Motor neuron (in vitro differentiated cells): ENCODE measurements at places on chromosomes 16 and 17. TPM values are rescaled to one million over a fixed set of nuclear protein-coding genes. Genes with fewer than 3 reads are reported as not detected.
A peak's percentile ranks its signal among the peaks of the same experiment; 100 is the strongest.

The NPIPB13 gene
- 1.1 and 1.5 TPM in 2 replicates for total RNA-seq

The CD300LB gene
- total RNA-seq: not detected in 2 replicates

The KCNG4 gene
- total RNA-seq: 0.23 and 0.24 TPM in 2 replicates

The GNG13 gene
- 0.98 TPM in 1 of 2 replicates, not detected in the other for total RNA-seq

The CPHXL2 gene
- 0.41 TPM in 1 of 2 replicates, not detected in the other for total RNA-seq

The RAD51D gene
- 6.8 and 10.8 TPM in 2 replicates for total RNA-seq

The ZG16B gene
- total RNA-seq: not detected in 2 replicates

The NPIPB6 gene
- 1.4 and 3.2 TPM in 2 replicates for total RNA-seq

The MKS1 gene
- total RNA-seq: 17.8 and 23.5 TPM in 2 replicates

The PYY gene
- not detected in 2 replicates for total RNA-seq

The DNAI2 gene
- total RNA-seq: 1.9 and 3.5 TPM in 2 replicates

The ATP2A3 gene
- total RNA-seq: 0.27 and 1.2 TPM in 2 replicates

The CD7 gene
- 0.33 and 1.1 TPM in 2 replicates for total RNA-seq

The KRTAP2-3 gene
- 0.27 TPM in 1 of 2 replicates, not detected in the other for total RNA-seq

The PITPNM3 gene
- total RNA-seq: 1.5 and 1.9 TPM in 2 replicates

The ACSM2A gene
- 0.14 and 0.21 TPM in 2 replicates for total RNA-seq

The SLC38A8 gene
- total RNA-seq: 0.27 TPM in 1 of 2 replicates, not detected in the other

The KRTAP9-8 gene
- not detected in 2 replicates for total RNA-seq

The ASIC2 gene
- total RNA-seq: 0.99 and 1.6 TPM in 2 replicates

The RTN4RL1 gene
- 0.16 and 0.41 TPM in 2 replicates for total RNA-seq

The SPAG7 gene
- total RNA-seq: 62.9 and 66.9 TPM in 2 replicates

DNA sequence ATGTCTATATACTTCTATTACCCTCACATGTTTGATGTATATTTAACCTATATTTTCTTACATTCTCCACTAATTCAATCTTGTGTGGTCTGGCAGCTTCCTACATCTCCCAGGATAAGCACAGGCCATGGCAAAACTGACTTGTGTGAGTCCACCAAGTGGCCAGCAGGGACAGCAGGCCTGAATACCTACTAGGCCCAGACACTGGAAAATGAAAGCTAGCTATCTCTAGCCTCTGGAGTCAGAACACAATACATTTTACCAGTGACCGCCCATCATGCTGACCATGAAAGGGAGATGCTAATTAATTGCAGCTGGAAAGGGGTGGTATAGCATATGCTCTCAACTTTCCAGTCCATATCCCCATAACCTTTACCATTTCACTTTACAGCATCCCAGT is 132.3 kb downstream of the PCTP start:
- ATAC-seq: peak; percentile 97

DNA sequence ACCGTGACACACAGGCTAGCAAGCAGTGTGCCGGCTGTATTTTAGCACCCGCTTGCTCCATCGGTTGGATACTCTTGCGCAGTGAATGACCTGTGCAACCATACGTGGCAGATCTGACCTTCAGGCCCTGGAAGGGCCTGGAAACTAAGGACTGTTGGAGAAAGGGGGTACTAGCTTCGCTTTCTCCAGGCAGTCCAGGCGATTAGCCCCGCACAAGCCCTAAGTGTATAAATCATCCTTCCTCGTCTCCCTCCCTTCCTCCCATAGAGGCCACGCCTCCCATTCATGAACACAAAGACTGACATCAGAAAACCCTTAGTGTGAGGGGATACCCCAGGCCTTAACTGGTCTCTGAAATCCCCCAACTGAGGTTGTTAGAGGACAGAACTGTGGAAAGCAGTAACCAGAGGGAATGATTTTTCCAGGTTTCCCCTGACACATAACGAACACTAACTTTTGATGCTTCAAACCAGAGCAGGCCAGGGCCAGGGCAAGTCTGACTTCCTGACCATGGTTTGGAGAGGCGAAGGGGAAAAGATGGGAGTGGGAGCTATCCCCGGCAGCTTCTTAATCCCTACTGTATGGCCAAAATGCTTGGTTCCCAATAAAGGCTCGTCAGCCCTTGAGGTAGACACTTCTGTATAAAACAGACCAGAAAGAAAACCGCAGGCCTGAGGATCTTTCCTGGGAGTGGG is 1.4 kb upstream of the DYNLL2 start:
- ATAC-seq: no peak

DNA sequence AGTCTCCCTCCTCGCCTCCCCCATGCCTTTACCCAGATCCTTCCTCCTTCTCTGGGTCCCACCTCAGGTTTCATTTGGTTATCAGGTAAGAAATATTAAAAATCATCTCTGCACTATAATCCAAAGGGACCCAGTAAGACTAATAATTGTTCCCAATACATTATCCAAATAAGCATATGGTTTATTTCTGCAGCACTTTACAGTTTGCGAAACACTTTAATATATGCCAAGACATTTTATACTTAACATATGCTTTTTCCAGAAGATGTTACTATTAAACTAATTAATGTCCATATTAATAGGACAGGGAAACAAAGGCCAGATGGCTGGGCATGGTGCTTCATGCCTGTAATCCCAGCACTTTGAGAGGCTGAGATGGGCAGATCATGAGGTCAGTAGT is 33.3 kb downstream of the CD300LF start:
- ATAC-seq: no peak

- no peak for ATAC-seq
These were observed 148.1 kb downstream of the SOCS1 start for GRCh38 chr16:11107780-11108465.

GRCh38 chr17:39064374-39064773 is 87.1 kb downstream of the PLXDC1 start:
- no peak for ATAC-seq

DNA sequence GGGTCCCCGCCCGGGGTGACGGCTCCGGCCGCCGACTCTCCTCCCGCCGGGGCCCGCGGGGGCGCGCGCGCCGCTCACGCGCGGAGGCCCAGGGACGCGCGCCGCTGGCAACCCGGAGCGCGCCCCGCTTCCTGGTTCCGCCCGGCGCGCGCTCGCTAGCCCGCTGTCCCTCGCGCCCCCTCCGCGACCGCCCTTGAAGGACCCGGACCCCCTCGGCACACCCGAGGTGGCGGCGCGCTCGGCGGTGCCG is at the start of gene STAT5B:
Gene STAT5B, minus strand, starts transcription at position 33 of the 250 bp plus-strand sequence. CDS start 44,264 bp downstream, outside the sequence.
- ATAC-seq: peak; percentile 71

- no peak for ATAC-seq
These were observed 2.4 kb downstream of the DHRS7B start for GRCh38 chr17:21129023-21129681.

- ATAC-seq: no peak
These were observed 409.7 kb upstream of the CDH8 start for GRCh38 chr16:62445909-62446308.

DNA sequence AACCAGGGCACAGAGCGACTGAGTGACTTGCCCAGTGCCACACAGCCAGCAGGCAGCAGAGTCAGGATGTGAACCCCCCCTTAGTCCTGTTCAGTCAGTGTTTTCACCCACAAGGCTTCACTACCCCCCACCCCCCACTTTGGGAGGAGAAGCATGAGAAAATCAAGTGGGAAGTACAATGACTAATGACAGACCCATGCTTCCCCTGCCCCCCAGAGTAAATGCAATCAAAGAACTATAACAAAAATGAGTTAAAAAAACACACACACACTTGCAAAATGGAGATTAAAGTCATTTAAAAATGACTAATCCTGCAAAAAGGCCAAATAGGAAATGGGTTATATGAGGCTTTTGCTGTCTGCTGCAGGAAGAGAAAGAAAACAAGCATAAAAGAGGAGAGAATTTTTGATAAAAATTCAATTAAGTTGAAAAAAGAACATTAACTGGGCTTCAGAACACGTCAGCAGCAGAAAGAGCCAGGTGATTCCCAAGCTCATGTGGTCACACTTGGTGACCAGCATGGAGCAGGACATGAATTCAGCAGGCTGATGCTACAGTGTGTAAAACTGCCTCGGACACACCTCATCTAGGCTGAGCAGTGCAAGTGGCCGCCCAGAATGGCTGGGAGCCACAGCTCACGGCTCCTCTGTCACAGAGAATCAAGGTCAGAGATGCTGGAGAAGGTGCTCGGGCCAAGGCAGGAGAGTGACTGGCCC is 212.3 kb downstream of the ZNF423 start:
- peak; percentile 39 for ATAC-seq

GRCh38 chr16:57803134-57803990 is 1.1 kb upstream of the KIFC3 start:
- no peak for ATAC-seq

DNA sequence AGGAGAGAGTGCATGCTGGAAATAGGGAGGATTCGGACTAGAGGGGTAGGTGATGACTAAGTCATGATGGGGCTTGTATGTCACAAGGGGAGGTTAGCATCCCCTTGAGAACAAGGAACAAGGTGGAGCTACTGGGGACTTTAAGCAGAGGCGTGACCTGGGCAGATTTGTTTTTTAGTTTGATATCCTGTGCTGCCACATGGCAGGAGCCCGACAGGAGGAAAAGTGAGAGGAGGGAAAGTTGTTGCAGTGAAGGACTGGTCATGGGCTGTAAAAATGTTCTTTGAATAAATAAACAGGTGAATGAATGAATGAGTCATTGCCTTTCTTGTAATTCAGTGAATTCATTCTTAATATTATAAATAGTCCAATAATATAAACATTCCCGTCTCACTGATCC is 365.1 kb upstream of the CDH5 start:
- ATAC-seq: no peak

- ATAC-seq: no peak
These were observed 4.2 kb downstream of the EIF1 start for GRCh38 chr17:41692722-41693521.

DNA sequence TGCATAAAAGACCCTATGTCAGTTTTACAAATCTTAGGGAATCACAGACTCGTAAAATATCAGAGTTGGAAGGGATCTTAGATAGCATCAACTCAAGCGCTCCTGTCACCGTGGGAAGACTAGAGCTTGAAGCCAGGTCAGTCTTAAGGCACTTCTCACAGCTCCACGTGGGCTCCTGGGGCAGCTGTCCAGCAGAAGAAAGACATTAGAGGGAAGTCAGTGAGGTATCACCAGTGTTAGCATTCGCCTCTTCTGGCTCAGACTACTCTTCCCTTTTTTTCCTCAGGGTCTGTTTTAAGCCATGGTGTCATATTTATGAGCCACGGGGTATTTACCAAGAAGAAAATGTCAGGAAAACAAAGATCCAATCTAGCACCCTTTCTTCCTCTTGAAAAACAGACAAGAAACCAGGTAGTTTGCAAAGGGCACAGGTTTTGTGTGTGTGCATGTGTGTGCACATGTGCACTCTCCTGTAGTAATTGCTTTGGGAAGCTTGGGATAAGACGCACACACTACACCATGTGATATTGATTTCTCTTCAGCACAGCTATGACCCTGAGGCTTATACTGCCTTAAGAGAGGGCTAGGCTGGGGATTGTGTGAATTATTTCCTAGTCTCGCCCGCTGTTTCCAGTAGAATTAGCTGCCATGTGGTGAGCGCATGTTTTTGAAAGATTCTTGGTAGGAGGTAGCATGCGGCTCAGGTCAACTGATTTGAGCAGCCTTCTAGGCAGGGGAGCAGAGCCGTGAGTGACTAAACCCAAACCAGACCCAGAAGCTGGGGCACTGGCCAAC is 61.0 kb upstream of the ELAC2 start:
- peak; percentile 51 for ATAC-seq

- no peak for ATAC-seq
These were observed 25.6 kb downstream of the TRARG1 start for GRCh38 chr17:1304962-1305563.

GRCh38 chr17:46121165-46121764 is 72.0 kb downstream of the KANSL1 start:
- ATAC-seq: no peak

GRCh38 chr17:2063261-2064146 is 8.6 kb downstream of the HIC1 start:
- no peak for ATAC-seq

GRCh38 chr16:52757746-52758472 is 211.0 kb upstream of the TOX3 start:
- no peak for ATAC-seq

- ATAC-seq: peak; percentile 28
These were observed 660 bp downstream of the RBBP6 start for GRCh38 chr16:24539850-24540601.

DNA sequence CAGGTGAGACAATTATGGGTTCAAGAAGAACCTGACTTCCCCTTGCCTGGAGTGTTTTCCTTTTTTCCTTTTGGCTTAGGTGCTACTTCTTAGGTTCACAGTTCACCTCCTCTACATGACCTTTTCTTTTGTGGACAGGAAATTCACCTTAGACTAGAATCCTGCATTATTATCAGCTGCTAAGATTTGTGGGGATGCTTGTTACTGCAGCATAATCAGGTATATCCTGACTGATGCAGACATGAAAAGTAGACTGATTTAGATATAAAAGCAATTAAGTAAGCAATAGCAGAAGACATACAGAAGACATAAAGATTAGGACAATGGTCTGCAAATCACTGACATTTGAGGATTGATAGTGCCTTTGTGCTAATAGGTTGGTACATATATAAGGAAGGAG is 168.3 kb downstream of the SALL1 start:
- ATAC-seq: no peak

DNA sequence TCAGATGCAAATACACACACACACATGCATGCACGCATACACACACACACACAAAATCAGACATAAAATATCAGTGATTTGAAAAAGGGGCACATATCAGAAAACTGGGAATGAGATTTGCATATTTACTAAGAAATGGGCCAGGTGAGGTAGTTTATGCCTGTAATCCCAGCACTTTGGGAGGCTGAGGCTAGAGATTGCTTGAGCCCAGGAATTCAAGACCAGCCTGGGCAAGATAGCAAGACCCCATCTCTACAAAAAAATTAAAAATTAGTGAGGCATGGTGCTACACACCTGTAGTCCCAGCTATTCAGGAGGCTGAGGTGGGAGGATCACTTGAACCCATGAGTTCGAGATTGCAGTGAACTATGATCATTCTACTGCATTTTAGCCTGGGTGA is 22.4 kb upstream of the PNPO start:
- no peak for ATAC-seq

DNA sequence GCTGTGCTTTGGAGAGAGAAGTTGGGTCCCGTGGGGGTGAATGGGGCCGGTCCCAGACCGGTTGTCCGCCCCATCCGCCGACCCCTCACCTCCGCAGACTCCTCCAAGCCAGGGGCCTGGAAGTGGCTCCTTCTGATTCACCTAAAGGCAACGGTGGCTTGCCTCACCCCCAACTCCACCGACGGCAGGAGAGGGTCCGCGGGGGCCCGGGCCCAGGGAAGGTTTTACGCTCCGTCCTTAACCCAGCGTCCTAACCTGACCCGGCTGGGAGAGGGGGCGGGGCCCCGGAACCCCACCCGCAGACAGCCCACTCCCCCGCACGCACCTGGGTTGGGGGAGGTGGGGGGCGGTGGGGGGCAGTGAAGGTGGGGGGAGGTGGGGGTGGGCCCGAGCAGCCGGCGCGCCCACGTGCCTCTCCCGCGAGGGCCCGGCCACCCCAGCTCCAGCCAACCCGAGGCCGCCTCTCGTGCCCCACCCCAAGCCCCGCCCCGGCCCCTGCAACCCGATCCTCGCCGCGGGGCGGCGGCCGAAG is 12.7 kb upstream of the CD300A start:
- no peak for ATAC-seq

GRCh38 chr17:40618754-40619625 is 28.6 kb downstream of the SMARCE1 start:
- ATAC-seq: no peak

GRCh38 chr17:48236681-48237134 is 129.1 kb downstream of the SNX11 start:
- no peak for ATAC-seq

- ATAC-seq: no peak
These were observed 21.9 kb downstream of the ADORA2B start for GRCh38 chr17:15966879-15967248.

- ATAC-seq: peak; percentile 18
These were observed 648 bp upstream of the ERCC4 start for GRCh38 chr16:13919330-13919682.
